ENCODE measurements at places on chromosomes 1 and 21.

- no peak for DNase-seq
These were observed 6.0 kb upstream of the LRRC71 start for GRCh38 chr1:156914440-156914856.

GRCh38 chr1:243294723-243295121 is 38.9 kb downstream of the SDCCAG8 start:
- no peak for DNase-seq

GRCh38 chr1:204469304-204469703 is 25.3 kb downstream of the PIK3C2B start:
- no peak for DNase-seq

DNA sequence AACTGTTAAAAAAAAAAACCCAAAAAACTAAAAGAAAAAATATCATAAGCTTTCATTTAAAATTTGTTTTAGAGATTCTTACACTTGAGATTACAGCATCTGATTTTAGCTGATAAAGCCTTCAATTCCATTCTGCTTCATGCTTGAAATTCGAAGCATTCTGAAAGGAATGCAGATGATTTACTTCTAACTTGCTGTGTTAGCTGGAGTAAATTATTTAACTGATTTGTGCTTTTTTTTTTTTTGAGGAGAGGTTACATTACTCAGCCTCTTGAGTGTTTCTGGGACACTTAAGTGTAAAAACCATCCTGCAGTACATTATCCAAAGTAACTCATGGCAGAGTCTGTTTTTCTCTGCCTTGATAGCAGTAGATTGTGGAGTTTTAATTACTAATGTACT is 4.5 kb upstream of the TRIM67 start:
- no peak for DNase-seq

- DNase-seq: no peak
These were observed 41.8 kb downstream of the GATAD2B start for GRCh38 chr1:153880962-153881361.

- DNase-seq: no peak
These were observed 11.2 kb upstream of the RXRG start for GRCh38 chr1:165456114-165456513.

- no peak for DNase-seq
These were observed 3.6 kb upstream of the VWA1 start for GRCh38 chr1:1431845-1432273.

GRCh38 chr1:64744492-64745180 is at the start of gene RAVER2:
TSS of gene RAVER2 (plus strand) at chr1:64745075. CDS start at chr1:64745173, 98 bp downstream.
- DNase-seq: peak; percentile 54

DNA sequence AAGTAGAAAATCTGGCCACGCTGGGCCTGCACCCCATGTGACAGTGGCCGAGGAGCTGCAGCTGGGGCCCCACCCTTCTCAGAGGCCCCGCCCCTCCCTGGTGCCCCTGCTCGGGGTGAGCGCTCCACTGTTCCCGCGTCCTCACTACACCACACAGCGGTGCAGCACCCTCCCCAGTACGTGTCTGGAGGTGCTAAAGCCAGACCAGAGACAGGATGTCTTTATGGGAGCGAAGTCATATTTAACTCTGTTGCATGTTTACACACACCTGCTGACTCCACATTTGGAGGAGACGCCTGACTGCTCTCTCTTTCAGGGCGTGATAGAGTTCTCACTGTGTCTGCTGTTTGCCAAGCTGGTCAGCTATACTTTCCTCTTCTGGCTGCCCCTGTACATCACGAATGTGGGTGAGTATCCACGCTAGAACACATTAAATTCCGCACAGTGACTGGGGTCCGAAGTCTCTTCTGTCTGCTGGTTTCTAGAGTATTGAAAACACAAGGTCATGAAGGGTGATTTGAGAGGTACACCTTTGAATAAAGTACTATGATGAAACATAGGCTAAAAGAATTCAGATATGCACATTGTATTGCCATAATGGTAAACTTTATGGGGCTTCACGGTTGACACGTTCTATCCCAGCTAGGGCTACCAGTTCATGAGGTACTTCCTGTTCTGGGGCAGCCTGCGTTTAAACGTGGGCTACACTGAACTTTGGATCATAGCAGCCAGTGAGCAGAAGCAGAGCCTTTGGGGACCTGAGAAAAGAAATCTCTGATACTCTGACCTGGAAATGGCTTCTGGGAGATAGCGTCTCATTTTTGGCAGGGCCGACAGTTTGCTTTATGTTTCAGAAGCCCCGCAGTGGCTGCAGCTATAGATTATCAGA is 48.4 kb downstream of the SLC37A1 start:
- peak; percentile 51 for DNase-seq

DNA sequence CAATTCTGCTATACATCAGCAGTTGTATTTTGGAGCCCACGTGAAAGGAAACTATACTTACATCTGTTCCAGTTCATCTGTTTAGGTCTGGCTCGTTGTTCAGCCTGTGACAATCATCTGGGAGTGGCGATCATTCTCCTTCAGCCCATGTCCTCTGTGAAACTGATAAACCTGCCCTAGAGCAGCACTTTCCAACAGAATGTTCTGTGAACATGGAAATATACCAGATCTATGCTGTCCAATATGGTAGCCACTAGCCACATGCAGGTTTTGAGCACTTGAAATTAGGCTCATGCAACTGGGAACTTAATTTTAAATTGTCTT is 24.5 kb upstream of the COQ8A start:
- no peak for DNase-seq

- DNase-seq: no peak
These were observed 6.8 kb downstream of the TENT5C start for GRCh38 chr1:117612517-117613248.

- DNase-seq: no peak
These were observed 5.4 kb downstream of the TCEA3 start for GRCh38 chr1:23419180-23419579.

- no peak for DNase-seq
These were observed 72.7 kb upstream of the CNN3 start for GRCh38 chr1:94999456-95000131.

GRCh38 chr21:21146587-21147373 is 148.6 kb downstream of the NCAM2 start:
- DNase-seq: no peak
